Stimulated activated CD4-positive, alpha-beta T cell treated with anti-CD3 and anti-CD28 coated beads, Interleukin-4, amount 100 ng/mL, for 4 hours (primary cell): ENCODE measurements at places on chromosomes 4 and X.

GRCh38 chr4:157217708-157218107 lies 2.8 kb upstream of the GRIA2 start:
- no peak for DNase-seq

DNA sequence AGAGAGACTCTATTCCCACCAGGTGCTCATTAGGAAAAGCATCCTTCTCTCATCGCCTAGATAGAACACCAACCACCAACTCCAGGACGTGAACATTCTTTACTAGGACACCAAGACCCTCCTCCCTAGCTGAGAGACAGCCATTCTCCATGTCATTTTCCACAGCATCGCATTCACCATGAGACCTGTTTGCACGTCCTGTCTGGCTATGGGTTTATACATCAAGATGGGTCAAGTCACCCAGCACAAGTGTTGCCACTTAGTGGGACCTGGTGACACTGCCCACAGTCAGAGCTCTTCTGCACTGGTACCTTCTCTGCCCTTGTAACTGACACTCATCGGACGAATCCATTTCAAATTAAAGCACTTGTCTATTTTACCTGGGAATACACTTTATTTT lies 17.5 kb downstream of the LRP2BP start:
- no peak for DNase-seq

DNA sequence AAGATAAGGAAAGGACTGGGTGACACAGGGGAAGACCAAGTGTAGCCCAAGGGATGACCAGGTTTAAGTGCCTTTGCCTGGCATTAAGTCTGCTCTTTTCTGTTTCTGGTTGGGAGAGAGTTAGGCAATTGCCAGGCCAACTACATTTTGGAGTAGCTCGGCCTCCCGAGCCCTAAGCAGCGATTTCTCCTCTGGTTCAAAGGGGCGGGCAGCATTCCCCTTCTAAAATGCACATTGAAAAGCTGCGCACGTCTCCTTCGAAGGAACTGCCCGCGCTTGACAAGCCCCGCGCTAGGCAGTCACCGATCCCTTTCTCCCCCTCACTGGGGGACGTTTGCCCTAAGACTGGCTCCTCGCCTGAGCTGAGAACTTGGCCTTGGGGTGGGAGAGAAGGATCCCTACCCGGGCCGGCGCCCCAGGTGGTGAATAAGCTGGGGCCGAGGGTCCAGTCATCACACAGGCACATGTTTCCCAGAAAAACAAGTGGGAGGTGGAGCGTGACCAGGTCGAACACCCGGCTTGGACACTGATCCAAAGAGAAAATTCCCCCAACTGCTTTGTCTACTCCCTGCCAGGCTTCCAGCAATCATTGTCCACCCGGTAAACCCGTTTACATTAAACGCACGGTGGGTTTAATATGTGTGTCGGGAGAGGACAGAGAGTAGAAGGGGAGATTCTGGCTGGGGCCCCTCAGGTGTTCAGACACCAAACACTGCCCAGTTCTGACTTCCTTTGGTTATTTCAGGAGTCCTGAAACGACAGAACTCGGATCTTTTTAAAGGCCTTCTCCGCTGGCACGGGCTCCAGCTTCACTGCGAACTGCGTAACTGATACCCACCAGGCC lies 4.0 kb downstream of the ARX start:
- DNase-seq: no peak

DNA sequence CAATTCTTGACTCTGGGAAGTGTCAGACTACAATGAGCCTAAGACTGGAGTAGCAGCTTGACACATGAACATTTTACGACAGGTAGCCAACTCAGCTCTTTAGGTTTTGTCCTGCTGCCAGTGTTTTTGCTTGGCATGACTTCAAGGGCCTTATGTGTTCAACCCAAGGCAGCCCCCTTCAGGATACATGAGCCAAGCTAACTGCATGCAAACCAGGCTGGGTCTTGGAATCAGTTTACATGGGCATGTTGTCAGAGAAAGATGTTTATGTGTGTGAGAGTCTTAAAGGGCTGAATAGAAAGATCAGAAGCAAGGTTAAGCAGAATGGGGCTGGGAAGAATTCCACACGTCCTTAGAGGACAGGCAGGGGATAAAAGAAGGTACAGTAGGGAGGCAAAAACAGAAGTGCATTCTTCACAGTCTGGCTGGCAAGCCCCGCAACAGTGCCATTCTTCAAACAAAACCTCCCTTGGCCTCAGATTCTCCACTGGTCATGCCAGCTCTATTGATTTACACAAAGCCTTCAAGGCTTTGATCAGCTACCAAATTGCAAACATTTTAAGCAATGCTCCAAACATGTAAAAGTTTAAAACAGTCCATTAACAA lies 97.3 kb downstream of the NKX6-1 start:
- no peak for DNase-seq

GRCh38 chr4:142414366-142414990 lies 431.6 kb downstream of the INPP4B start:
- no peak for DNase-seq

GRCh38 chr4:1626151-1626550 lies 58.0 kb downstream of the FAM53A start:
- no peak for DNase-seq

- DNase-seq: no peak
Measured at GRCh38 chr4:127203562-127204200, 429.1 kb upstream of the INTU start.

DNA sequence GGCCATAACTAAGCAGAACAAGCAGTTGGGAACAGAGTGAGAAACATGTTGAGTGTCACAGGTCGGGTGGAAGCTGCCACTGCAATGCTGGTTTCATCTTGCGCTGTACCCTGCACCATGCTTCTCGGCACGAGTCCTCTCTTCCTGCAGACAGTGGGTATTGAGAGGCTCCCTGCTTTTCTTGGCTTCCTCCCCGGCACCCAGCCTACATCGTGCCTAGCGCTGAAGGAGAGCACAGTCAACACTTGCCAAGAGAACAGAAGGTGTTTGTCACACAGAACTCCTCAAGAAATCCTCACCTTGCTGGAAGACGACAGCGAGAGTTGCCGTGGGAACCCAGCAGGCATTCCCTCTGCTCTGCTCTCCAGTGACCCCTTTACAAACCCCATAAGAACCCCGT lies 53.6 kb downstream of the EVC2 start:
- DNase-seq: no peak

GRCh38 chr4:36332782-36333131 lies 51.3 kb downstream of the DTHD1 start:
- DNase-seq: no peak

DNA sequence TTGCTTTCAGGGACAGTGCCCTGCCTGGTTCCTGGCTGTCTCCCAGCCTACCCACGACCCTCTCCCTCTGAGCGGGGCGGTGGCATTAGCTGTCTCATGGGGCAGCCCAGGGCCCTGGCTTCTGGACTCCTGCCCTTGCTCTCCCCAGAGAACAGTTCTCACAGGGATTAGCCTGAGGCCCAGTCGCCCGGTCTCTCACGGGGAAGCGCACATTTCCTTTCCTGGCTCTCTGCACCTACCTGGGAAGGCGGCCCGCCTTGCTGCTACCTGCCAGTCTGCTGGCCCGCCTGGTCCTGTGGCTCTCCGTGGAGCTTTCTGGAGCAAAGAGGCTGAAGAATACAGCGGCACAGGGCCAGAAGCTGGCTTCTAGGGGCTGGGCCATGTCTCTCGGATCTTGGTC lies 128.4 kb downstream of the FHDC1 start:
- DNase-seq: no peak

GRCh38 chr4:113960684-113961321 lies 18.6 kb downstream of the ARSJ start:
- DNase-seq: no peak

GRCh38 chr4:5999356-5999755 lies 18.9 kb downstream of the C4orf50 start:
- DNase-seq: no peak

DNA sequence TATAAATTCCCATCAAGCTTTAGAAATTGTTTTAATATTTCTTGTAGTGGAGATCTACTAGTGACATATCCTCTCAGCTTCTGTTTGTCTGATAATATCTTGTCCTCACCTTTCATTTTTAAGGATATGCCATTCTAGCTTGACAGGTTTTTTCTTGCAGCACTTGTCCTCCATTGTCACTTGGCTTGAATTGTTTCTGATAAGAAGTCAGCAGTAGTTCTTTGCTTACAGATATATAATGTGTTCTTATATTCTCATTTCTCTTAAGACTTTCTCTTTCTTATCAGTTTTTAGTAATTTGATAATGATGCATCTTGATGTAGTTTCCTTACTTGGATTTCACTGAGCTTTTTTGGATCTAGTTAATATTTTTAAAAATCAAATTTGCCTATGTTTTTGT lies 120.6 kb upstream of the NUDT6 start:
- DNase-seq: no peak

- no peak for DNase-seq
Measured at GRCh38 chr4:182280436-182281111, 37.4 kb downstream of the TENM3 start.

DNA sequence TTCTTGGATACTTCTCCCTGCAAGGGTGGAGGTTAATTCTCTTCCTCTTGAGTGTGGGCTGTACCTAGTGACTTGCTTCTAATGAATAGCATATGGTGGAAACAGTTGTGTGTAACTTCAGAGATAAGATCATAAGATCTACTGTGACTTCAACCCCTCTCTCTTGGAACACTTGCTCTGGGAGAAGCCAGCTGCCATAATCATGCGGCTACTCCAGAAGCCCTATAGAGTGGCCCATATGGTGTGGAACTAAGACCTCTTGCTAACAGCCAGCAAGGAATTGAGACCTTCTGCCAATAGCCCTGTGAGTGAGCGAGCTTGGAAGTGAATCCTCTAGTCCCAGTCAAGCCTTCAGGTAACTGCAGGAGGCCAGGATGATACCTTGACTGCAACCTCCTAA lies 81.1 kb downstream of the RBMX2 start:
- no peak for DNase-seq

- DNase-seq: no peak
Measured at GRCh38 chrX:70621743-70622142, 177.1 kb downstream of the DLG3 start.

DNA sequence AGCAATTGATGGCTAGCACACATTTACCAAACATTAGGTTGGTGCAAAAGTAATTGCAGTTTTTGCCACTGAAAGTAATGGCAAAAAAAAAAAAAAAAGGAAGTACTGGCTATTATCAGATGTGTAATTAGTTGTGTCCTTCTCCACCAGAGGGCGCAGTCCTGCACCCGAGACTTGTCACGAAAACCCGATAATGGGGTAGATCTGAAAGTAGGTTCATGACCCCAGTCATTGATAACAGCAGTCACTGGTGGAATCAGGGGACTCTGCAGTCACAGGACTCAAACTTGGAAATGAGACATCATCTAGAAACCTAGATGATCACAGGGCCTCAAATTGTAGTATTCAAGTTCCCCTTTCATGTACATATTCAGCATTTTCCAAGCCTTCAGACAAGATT lies 13.1 kb upstream of the ACOT9 start:
- DNase-seq: peak; percentile 21

DNA sequence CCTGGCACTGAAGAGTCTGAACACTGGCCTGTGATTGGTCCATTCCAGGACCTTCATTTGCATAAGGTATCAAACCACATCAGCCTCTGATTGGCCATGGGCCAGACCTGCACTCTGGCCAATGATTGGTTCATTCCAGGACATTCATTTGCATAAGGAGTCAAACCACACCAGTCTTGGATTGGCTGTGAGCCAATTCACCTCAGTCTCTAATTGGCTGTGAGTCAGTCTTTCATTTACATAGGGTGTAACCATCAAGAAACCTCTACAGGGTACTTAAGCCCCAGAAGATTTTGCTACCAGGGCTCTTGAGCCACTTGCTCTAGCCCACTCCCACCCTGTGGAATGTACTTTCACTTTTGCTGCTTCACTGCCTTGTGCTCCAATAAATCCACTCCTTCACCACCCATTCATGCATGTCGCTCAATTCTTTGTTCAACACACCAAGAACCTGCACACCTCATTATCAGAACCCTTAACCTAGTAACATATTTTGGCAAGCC lies 14.2 kb upstream of the HERC5 start:
- DNase-seq: no peak

GRCh38 chr4:100929758-100930157 lies 411.9 kb upstream of the EMCN start:
- DNase-seq: no peak

- DNase-seq: peak; percentile 20
Measured at GRCh38 chr4:82201805-82202641, 171.8 kb downstream of the HNRNPD start.

- DNase-seq: peak; percentile 36
Measured at GRCh38 chrX:14039344-14039743, 9.7 kb upstream of the GEMIN8 start.

DNA sequence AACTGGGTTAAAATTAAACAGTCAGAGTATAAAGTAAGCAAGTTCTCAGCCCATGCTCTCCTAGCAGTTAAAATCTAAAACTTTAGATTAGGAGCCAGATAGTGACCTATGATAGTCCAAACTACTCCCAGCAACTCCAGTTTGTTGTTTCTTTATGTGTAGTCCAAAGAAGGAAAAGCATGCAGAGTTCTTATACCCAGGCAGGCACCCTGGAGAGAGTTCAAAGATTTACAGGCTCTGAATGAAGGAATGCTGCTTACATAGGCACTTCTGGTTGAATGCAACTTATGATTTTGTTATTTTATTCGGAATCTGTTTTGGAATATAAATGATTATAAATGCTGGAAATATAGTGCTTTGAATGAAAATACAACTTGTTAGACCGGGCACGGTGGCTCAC lies 67.2 kb downstream of the GPAT3 start:
- DNase-seq: no peak

DNA sequence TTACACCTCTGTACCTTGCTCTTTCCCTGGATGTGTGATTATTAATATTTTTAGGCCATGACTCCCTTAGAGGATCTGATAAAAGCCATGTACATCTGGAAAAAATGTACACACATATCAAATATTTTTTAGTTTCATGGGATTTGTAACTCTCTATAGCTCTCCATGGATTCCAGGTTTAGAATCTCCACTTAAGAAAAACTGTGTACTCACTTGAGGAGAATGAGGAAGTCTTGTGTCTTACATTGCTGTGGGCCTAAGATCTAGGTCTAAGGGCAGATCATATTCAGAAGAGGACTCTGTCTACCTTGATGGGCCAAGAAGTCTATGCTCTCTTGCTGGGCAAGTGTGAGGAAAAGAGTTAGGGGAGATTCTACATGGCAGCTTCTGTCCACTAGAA lies 98.0 kb downstream of the RRAGB start:
- no peak for DNase-seq

- no peak for DNase-seq
Measured at GRCh38 chr4:55736605-55737183, 82.9 kb upstream of the EXOC1L start.
